ENCODE measurements at places on chromosomes 3 and 15.

DNA sequence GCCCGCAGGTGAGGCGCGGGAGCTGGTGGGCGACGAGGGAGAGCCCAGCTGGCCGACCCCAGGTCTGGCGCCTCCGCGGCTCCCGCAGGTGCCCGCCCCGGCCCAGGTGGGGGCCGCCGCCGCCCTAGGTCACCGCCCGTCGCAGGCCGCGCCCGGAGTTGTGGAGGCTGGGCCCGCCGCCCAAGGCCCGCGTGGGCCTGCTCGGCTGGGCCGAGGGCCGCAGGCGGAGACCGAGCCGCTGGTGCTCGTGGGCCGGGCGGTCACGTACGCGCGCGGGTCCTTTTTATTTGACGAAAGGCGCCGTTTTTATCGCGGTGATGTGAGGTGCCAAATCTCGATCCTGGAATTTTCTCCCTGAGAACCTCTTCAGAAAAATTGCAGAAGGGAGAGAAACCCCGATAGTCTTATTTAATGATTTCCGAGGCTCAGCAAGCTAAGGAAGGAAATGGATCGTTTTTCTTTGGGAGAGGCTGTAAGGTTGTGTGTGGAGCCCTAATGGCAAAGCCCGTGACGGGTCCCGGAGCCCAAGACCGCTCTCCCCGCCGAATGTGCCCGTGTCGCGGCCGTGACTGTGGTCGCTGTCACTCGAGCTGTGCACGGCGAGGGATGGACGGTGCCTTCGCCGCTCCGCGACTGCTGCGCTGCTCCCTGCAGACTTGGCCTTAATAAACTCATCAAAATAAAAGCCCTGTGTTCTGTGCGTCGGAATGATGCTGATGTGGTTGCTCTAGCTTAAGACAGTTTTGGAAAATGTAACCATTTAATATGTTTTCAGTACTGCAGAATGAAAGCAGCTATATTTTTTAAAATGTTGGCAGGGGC lies 612 bp downstream of the APPL1 start:
- DNase-seq = peak; percentile 68

DNA sequence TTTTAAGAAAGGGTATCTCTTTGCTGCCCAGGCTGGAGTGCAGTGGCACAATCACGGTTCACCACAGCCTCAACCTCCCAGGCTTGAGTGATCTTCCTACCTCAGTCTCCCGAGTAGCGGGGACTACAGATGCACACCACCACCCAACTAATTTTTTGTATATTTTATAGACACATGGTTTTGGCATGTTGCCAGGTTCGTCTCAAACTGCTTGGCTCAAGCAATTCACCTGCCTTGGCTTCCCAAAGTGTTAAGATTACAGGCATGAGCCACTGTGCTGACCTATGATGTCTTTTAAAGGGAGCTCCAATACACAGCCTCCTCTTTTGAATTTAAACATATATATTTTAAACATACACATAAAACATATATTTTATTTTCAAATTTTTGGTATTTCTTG lies 60.9 kb downstream of the SLC9C1 start:
- DNase-seq = no peak

DNA sequence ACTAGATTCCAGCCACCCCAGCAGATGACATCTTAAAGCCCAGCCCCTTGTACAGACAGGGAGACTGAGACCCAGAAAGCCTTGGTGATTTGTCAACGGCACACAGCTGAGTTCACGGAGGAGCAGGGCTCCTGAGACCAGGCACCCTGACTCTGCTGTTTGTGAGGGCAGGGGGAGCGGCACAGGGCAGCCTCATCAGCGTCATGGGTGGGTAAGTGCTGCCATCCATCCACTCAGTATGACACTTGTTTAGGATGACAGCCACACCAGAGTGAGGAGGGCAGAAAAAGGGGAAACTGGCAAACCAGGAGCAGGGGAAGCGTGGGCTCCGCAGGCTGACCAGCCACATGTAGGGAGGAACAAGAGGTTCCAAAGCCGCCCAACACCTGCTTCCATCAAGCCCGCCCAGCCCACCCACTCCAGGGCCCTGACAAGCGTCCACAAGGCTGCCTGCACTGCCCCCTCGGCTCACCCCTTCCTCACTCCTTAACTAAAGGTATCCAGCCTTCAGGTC lies 19.9 kb downstream of the RBPMS2 start:
- DNase-seq = no peak

GRCh38 chr3:145118303-145118702 lies 1042.7 kb downstream of the PLOD2 start:
- DNase-seq = no peak

Data from GM12865 (cell line).